NCI-H2227 treated with DMSO at 0.1 percent for 48 hours (cell line): ENCODE measurements at places on chromosomes 16 and 17.

DNA sequence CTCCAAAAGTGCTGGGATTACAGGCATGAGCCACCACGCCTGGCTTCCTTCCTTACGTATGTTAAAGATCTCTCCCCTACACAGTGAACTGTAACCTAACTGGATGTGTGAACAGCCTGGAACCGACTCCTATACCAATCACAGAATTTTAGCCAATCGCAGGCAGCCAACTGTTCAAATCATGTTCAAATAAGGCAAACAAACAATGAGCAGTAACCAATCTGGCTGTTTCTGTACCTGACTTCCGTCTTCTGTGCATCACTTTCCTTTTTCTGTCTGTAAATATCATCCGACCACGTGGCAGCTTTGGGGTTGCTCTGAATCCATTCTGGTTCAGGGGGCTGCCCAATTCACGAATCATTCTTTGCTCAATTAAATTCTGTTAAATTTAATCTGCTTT is 27.5 kb downstream of the TEKT5 start:
- no peak for DNase-seq

GRCh38 chr17:29733166-29733565 is 110.5 kb upstream of the CORO6 start:
- DNase-seq: no peak

DNA sequence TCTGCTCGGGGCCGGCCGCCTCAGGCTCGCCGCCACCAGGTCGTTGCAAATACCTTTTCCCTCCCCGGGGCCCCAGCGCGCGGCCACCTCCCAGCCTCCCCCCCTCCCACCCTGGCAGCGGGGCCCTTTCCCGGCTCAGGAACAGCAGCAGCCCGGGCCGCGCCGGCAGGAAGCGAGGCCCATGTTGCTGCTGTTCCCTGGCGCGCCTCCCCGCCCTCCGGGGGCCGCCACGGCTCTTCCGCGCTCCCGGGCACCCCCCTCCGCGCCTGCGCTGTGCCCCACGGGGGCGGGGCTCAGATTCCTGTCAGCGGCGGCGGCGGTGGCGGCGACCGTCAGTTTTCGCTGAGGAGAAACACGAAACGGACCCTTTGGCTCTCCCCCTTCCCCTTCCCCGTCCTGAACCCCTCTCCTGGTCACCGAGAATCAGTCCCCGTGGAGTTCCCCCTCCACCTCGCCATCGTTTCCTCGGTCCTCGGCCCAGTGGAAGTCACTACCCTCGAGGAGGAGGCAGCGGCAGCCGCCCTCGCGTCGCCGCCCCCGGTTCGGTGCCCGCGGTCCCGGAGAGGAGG is at the start of gene NFAT5:
NFAT5 (plus strand) TSS at position 296 of the 569 bp plus-strand sequence. CDS start 336 bp downstream, outside the sequence.
- peak; percentile 89 for DNase-seq

- DNase-seq: no peak
These were observed 31.4 kb downstream of the TEX2 start for GRCh38 chr17:64231567-64232141.

DNA sequence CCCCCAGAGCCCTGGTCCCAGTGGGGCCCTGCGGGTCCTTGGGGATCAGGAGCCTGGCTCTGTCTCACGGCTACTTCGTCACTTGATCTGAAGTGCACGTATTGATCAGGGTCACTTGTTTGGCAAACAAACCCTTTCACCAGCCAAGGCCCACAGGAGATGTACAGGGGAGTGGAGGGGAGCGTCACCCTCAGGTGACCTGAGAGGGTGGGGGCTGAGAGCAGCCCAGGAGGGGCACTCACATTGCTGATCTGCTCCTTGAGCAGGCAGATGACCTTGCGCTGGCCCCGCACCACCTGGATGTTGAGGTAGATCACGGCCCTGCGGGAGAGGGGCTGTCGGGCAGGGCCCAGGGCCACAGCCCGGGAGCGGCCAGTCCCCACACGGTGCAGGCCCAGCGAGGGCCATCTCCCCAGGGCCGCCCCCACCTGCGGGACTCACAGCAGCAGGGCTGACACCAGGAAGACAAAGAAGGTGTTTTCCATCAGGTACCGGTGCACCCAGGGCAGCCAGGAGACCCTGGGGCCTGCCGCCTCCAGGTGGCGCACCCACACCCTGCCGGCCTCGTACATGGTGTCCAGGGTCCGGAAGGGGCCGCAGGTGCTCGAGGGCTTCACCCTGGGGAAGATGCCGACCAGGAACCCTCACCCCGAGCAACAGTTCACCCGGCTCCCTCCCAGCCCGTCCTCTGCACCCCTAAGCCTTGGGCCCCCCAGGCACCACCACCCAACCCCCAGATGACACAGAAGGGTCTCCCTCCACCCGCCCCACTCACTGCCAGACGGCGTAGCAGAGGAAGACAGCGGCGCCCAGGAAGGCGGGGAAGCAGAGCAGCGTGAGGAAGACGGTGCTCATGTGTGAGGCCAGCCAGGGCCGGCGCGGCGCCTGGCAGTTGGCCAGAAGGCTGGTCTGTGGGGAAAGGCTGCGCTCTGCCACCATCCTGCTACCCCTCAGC is 11.3 kb downstream of the TMC6 start:
- peak; percentile 36 for DNase-seq

- no peak for DNase-seq
These were observed 10.4 kb upstream of the WFDC1 start for GRCh38 chr16:84284154-84284722.

- no peak for DNase-seq
These were observed 93.9 kb downstream of the CLEC16A start for GRCh38 chr16:11038305-11038704.

DNA sequence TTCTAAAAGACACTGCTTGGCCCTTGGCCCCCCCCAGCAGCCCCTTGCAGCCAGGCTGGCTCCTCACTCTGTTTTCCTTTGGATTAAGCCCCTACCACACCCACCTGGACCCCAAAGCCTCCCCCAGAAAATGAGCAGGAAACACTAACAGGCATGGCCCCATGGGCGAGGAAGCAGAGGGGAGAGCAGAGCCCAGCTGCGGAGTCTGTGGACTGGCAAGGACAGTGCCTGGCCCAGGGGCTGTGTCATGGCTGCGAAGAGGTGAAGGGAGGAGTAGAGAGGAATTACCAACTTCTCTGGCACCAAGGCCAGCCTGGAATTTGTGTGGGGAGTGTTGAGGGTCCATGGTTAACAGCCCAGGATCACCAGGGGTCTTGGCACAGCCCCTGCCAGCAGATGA is 47.4 kb downstream of the MRC2 start:
- DNase-seq: no peak

GRCh38 chr17:21275047-21275578 is 9.4 kb upstream of the MAP2K3 start:
- DNase-seq: no peak
